Renal cortex interstitium (tissue), 15 donors: ENCODE measurements at places on chromosomes 13 and 19.

DNA sequence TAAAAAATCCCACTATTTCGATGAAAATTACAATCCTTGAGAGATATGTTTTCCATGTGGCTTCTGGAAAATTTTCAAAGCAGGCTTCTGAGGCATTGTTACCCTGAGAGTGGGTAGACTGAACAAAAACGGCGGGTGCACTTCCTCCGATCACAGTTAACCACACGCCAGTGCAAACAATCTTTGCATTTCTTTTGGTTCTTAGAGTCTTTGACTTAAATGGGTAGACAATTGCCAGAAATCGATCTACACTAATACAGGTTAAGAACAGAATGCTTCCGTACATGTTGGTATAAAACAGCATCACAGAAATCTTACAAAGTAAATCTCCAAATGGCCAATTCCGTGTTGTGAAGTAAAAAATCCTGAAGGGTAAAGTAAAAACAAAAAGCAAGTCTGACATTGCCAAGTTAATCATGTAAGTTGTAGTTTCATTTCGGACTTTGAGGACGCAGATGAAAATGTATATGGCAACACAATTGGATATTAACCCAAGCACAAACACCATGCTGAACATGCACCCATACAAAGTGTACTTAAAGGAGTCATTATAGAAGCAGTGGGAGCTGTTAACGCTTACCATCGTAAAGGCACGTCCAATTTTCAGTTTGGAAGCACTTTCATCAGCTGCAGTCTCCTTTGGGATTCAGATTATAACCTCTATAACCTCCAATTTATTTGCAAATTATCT is 927 bp downstream of the LPAR6 start:
- DNase-seq = no peak

GRCh38 chr19:48170817-48171347 is 402 bp downstream of the ZSWIM9 start:
- DNase-seq = no peak

- DNase-seq = no peak
Measured at GRCh38 chr13:97306645-97307044, 84.5 kb downstream of the MBNL2 start.

DNA sequence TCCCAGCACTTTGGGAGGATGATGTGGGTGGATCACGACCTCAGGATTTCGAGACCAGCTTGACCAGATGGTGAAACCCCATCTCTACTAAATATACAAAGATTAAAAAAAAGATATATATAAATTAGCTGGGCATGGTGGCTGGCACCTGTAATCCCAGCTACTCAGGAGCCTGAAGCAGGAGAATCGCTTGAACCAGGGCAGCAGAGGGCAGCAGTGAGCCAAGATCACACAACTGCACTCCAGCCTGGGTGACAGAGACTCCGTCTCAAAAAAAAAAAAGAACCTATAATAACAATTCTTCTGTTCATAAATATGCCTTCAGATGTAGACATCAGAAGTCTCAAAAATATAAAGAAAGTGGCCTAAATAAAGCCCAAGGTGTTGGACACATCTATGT is 7.6 kb downstream of the ZNF737 start:
- DNase-seq = no peak

DNA sequence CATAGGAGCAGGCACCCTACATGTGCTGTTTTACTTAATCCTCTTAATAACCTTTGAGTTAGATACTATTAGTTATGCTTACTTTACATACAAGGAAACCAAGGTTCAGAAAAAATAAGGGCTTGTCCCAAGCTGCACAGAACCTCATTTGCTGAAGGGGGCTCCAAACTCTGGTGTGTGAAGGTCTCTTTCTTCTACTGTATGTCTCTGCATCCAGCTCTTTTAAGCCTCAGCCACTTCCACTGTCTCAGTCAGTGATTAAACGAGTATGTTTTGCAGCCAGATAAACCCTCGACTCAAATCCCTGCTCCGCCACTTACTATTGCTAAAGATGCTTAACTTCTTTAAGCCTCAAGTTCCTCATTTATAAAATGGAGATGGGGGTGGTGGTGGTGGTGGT is 112.4 kb upstream of the WASF3 start:
- DNase-seq = no peak

DNA sequence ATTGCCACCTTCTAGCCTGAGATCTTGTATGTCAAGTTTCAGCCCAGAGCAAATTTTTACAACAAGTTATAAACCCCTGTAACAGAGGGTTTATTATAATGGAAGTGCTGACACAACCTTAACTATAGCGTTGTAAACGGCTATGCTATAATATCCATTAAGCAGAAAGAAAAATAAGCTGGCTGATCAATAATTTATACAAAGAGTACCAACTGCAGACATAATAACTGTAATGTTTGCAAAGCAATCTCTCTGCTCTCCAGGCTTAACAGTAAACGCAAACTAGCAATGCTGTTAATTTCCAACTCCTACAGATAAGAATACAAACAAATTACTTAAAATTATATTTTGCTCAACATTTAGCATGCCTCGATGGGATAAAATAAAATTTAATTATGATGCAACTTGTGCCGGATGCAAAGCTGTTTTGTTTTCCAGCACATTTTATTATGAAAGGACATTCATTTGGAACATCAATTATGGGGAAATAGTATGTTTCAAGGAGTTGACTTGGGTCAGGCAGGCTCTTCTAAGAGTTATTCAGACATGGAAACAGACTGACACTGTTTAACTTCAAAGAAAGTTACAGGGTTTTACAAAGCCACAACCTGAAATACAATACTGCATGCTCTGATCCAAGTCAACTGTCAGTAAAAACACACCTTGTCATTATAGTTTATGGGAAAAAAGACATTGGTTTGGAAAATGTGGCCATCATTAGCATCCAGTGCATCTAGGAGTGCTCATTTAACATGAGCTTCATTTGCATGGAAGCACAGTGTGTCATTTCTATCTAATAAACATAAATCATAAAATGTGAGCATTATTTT is 6.6 kb upstream of the DACH1 start:
- DNase-seq = no peak

DNA sequence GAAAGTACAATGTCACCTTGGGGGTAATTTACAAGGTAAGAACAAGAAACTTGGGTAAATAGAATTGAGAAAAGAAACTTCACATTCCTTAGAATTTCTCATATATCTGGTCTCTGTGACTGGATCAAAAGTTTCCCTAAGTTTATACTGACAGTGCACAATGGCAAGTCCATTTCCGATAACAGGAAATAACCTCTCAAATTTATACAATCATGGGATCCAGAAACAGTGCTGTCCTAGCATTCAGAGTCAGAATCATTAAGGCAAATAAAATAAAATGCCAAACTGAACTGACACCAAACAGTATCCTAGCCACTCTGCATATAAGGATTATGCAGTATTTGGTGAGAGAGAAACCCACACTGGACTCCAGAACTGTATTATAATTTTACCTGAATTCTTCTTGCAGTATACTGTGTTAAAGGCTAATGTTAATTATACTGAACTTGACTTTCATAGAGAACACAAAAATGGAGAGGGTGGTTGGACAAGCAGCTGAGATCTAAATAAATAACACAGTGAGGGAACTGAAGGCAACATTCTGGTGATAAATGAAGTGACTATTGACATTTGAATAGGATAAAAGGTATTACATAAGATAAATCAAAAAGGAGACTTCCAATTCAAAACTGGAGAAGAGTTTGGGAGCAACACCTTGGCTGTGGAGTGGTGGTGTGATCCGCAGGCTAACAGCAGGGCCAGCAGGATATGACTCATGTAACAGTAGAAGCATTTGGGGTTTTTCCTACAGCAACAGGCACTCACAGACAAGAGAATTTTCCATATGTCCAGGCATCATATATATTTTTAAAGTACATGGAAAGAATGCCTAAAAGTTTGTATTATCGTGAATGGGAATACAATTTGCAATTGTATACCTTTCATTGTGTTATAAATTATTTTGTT is 932.5 kb upstream of the MIR17HG start:
- DNase-seq = no peak

DNA sequence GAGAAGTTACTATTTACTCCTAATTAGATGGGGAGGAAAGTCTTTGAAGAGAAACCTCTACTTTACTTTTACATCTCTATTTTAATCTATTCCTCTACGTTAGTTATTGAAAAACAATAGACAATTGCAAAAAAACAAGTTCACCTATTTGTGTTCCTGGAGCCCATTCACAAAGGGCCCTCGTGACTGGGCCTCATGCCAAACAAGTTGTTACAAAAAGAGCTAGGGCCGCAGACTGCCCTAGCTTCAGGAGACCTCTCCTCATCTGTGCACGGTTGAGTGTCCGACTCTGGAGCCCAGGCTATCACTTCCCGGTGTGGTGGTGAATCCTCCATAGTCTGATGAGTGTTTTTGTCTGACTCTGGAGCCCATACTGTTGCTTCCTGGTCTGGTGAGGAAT is 190.9 kb downstream of the ZNF486 start:
- no peak for DNase-seq

DNA sequence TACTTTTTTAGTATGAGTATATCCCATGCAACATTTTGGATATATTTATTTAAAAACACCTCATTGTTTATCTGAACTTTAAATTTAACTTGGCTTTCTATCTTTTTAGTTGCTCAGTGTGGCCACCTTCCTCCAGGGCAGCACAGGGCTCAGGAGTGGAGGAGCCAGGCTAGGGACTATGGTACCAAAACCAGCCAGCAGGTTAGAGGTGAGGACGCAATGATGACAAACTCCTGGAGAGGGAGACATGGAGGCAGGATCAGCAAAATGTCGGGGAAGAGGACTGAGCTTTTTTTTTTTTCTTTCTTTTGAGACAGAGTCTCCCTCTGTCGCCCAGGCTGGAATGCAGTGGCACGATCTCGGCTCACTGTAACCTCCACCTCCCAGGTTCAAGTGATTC is 29.6 kb upstream of the CALM3 start:
- DNase-seq = no peak

- no peak for DNase-seq
Measured at GRCh38 chr19:980133-980998, 3.8 kb upstream of the WDR18 start.

- DNase-seq = no peak
Measured at GRCh38 chr19:19276851-19277250, 3.8 kb upstream of the TM6SF2 start.

- DNase-seq = no peak
Measured at GRCh38 chr13:41791056-41791455, 169.9 kb downstream of the VWA8 start.

DNA sequence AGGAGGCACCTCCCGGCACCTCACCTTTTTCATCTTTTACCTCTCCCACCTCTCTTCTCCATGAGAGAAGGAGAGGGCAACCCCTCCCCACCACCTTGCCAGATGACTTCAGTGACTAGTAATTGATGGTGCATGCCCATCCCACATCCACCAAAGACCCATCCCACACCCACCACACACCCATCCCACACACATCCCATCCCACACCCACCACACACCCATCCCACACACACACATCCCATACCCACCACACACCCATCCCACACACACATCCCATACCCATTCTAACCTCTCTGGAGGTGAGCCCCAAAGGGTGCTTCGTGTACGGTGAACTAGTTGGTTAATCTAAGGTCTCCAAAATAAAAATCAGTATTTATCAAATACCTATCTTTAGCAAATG is 44.7 kb downstream of the STK24 start:
- DNase-seq = no peak

DNA sequence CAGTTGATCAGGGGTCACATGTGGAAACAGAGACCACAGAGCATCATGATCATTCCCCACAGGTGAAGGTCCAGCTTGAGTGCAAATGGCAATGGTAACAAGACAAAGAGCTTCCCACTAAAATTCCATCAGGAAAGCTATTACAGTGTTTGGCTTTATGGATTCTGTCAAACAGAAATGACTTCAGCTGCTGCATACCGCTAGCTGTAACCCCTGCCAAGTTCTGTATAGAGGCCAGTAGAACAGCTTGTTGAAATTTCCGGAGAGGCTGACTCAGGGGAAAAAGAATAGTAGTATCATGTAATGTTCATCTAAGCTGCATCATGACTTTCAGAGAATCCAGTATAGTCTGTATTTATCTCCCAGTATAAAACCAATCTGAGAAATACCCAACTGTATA is 1704.7 kb downstream of the SLITRK5 start:
- DNase-seq = peak; percentile 47

DNA sequence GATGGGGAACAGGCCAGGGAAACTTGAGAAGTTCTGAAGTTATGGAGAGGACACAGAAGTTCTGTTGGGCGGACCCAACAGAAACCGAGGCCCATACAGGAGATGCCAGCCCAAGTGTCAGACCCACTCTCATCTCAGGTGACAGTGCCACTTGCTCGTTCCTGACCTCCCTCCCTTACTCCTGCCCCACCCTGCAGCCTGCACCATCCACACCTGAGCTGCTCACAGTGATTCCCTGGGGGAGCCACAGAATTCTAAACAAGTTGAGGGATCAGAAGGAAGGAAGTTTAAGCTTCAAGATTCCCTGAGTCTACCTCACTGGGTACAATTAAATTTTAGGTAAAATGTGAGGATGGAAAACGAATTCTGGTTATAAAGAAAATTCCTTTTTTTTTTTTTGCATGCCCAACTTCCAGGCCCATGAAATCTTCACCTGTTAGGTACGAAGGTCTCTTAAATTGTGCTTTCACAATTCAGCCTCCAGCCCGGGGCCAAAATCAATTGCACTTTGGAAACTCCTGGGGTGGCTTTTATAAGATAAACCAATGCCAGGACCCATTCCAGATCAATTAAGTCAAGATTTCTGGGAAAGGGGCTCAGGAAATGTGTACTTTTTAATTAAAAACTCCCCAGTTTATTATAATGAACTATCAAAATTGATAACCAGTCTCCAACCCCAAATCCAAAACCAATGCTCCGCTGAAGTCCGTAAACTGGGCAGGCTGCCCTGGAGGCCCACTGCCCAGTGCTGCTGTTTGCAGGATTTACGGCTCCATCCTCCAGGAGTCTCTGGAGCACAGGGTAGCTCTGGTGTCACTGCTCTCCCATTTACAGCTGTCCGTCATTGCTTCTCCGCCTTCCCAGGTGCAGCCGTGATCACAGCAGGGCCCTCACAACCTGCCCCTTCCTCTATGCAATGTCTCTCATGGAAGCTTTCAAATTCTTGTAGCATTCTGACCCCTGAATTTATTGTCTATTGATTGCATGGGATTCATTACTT is 643.5 kb downstream of the UQCRFS1 start:
- DNase-seq = no peak

DNA sequence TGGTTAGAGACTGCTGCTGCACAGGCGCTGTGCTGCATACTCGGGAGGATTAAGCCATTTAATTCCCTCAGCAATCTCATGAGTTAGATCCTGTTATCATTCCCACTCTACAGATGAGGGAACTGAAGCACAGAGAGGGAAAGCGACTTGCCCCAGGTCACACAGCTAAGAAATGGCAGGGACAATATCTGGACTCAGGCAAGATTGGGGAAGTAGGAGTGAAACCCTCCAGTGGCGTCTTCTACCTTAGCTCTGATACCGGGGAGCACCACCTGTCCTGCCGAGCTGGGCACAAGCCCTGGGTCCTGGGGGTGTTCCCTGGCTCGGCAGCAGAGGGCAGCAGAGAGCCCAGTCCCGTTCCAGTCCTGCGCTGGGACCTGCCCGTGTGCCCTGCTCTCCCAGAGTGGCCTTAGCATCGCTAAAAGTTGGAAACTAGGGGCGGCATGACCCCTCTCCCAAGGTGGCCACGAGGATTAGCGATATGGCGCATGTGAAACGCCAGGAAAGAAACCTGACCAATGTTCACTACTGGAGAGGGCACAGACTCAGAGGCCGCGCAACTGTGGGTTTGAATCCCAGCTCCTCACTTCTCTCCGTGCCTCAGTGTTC is 20.5 kb downstream of the CYTH2 start:
- no peak for DNase-seq

- no peak for DNase-seq
Measured at GRCh38 chr19:13696839-13697238, 67.5 kb upstream of the MRI1 start.
